ENCODE measurements at places on chromosomes 7 and 10. TPM values are rescaled to one million over a fixed set of nuclear protein-coding genes. Genes with fewer than 3 reads are reported as not detected.

Gene UCN3
- polyA plus RNA-seq: 45.7 TPM

Gene ZNF488
- not detected for polyA plus RNA-seq

Gene SH2D4B
- 0.02 TPM for polyA plus RNA-seq

Gene KIF11
- polyA plus RNA-seq: 0.38 TPM

Gene HTR7
- not detected for polyA plus RNA-seq

Gene GATA3
- polyA plus RNA-seq: 0.11 TPM

Gene AKR1B1
- 34.8 TPM for polyA plus RNA-seq

Gene HOXA10
- polyA plus RNA-seq: not detected

Gene DEPP1
- 217 TPM for polyA plus RNA-seq

Measured in pancreas (tissue), 10 donors.